ENCODE measurements at places on chromosomes 1 and 21. TPM values are rescaled to one million over a fixed set of nuclear protein-coding genes. Genes with fewer than 3 reads are reported as not detected.

GRCh38 chr1:108715932-108716331, 3.2 kb downstream of the FNDC7 start:
- DNase-seq, result no peak

DNA sequence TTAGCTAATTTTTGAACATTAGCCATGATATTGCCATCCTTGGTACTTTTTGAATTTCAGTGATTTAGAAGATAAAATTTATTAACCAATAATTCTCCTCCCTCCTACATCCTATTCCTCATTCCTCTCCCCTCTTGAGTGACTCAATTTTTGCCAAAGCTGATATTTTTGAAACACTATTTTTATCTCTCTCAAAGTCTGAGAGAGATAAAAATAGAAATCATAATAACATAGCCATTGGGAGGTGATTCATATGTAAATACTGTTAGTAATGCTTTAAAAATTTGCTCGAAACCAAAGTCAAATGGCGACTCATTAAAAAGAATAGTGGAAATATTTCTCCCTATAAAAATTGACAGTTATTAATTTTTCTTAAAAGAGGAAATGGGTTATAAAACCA, 97.4 kb downstream of the PATJ start:
- no peak for DNase-seq

- DNase-seq, result no peak
These were observed 182.4 kb downstream of the BACH1 start for GRCh38 chr21:29481081-29481480.

Gene LCE3D
- total RNA-seq, result not detected

Data from mesenteric fat pad (tissue), 1 donor.